ENCODE measurements at places on chromosomes 2 and 18.
A peak's percentile ranks its signal among the peaks of the same experiment; 100 is the strongest.

- DNase-seq = no peak
Measured at GRCh38 chr2:22800412-22800811, 584.6 kb upstream of the KLHL29 start.

DNA sequence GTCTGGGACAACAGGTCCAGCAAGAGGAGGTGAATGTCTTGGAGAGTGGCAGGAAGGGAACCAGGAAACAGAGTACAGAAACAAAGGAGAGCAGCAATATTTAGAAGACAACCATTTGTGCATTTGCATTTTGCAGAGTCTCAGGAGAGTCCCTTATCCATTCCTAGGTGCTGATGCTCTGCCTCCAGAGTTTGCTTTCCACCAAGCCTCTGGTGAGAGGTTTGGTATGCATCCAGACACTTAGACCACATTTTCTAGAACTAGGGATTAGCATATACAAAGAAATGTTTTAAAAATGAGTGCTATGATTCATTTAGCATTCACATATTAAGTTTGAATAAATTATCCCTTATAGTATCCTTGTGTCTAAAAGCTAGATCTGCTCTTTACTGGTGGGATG is 18.5 kb upstream of the LRATD1 start:
- DNase-seq = no peak

DNA sequence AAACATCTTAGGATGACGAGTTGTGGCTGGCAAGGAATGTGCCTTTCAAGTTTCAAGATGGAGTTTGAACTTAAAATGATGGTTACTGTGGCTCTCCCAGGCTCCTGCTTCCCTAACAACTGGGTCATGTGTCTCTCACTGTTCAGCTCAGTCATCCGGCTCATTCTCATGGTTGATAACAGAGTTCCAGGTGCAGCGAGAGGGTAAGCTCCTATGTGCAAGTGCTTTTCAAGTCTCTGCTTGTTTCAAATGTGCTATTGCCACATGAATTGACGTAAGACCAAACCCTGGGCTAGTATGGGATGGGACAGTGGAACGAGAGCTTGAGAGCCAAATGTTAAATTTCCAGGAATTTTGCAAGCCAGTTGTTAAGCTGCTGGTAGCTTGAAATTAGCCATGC is 19.5 kb upstream of the PUM2 start:
- DNase-seq = no peak

GRCh38 chr18:45050712-45051601 is 370.3 kb downstream of the SETBP1 start:
- DNase-seq = no peak

GRCh38 chr2:201730651-201731285 is 32.3 kb upstream of the MPP4 start:
- no peak for DNase-seq

DNA sequence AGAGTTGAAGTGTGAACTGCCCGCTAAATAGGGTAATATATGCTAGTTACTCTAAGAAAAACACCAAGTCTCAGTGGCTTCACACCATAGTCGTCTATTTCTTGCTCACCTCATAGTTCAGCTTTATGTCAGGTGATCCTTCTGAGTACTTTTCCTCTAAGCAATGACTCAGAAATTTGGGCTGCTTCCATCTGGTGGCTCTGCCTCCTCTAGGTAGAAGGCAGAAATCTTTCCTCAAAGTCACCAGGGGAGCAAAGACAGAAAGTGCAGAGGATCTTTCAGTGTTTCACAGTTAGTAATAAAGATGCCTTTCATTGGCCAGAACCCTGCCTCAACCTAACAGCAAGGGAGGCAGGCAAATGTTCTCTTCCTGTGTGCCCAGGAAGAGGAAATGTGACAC is 17.3 kb downstream of the CDH20 start:
- DNase-seq = no peak

DNA sequence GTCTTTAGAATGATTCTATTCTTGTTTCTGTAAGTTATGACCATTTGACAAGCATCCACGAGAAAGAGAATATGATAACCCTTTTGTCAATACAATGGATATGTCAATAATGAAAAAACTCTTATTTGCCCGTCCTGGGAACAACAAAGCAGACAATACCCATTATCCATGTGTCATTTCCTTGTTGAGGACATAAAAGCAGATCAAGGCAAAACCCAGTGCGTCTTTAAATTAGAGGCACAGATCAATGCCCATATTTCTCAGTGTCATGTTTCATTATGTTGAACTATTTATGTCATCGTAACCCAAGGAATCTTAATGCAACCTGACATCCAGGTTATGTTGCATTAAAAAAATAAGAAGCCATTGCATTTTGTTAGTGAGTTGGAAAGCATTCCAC is 365.0 kb upstream of the CELF4 start:
- DNase-seq = no peak

DNA sequence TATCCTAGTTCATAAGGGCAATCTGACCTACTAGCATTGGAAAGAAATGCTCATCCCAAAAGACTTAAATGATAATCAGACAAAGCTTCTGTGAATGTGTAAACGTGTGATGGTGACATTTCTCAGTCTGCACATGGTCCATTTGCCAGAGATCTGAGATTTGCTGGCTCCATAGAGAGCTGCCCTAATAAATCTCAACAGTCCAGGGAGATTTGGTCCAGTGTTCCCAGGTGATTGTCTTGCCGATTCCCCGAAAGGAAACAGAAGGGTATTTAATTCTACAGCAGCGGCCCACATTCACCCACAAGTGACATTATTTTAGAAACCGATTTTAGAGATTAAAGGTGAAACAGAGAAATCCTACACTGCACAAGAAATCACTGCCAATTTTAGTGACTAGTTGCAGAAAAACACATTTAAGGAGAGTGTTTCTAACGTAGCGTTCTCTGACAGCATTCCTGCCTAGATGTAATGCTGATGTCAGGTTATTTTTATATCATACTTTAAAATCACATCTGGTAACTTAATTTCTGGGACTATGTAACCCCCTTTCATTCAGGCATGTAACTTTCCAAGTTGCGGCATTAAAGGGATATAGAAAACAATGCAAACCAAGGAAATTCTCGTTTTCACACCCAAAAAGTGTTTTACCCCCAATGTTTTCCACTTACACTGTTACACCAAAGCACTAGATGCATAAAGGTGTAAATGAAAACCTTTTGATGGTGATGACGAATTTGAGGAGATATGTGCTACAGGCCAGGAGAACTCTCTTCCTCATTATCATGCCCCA is 231.9 kb upstream of the FN1 start:
- DNase-seq = no peak

DNA sequence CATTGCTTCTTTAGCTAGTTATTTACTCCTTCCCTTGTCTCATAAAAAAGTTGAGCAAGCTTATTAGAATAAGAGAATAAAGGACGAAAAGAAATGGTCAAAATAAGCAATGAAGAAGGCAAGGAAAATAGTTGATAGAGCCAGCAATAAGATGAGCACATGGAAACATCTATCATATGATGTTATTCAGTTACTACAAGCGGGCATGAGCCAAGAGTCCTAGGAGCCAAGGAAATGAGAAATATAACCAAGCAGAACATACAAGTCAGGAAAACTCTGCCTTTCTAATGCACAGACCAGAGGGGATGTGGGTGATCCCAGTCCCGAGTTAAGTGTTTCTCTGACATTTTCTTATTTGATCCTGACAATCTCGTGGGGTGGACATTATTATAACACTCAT is 33.9 kb downstream of the INO80C start:
- DNase-seq = no peak

- no peak for DNase-seq
Measured at GRCh38 chr2:129160879-129161278, 818.6 kb upstream of the RAB6C start.

GRCh38 chr2:76159042-76159648 is 448.4 kb upstream of the GCFC2 start:
- DNase-seq = no peak

DNA sequence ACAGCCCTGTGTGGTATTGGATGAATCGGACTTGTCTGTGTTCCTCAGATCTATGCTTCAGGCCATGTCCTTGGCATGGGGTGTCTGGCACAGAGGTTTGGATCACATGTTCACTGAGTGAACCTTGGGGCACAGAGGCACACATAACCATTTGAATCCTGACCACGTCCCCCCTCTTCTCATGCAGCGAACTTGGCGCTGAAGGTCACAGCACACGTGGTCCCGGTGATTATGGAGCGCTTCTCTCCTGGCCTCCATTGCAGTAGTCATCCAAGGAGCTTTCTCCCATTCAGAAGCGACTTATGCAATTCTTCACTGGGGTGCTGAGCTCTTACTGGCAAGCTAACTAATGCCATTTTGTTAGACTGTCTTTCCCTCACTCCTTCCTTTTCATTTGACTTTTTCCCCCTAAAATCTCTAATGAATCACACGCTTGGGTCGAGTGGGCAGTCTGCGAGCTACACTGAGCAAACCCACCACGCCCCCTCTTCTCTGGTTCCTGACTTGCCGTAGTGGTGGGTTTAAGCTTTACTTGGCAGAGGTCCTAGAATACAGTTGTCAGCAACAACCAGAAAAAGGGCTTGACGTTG is 59.4 kb downstream of the KCNG2 start:
- peak; percentile 74 for DNase-seq

DNA sequence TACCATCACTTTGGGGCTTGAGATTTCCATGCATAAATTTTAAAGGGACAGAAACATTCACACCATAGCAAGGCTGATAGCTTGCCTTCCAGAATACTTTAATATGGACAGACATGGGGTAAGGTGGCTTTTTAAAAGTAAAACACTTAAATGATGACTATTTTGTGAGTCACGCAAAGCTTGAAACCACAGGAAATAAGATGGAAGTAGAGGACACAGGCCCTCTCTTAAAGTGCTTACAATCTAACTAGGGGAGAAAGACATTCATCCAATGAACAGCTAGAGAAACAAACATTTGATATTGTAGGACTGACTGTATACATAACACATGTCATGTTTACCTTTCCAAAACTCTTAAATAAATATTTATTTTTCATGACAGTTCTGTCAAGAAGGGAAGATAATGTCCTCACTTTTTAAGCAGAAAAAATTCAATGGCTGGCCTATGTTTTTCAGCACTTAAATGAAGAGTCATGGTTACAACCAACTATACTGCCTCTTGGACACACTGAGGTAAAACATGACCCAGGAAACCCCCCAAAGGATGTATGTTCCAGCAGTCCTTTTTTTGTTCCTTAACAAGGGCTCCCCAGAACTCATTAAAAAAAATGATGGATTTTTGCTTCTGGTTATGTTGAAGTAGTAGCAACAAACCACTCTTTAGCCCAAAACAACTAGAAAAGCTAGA is 120.0 kb upstream of the RBMS1 start:
- peak; percentile 40 for DNase-seq

- DNase-seq = no peak
Measured at GRCh38 chr2:208047840-208048239, 22.5 kb upstream of the PLEKHM3 start.

GRCh38 chr2:99096728-99097127 is 44.8 kb upstream of the C2orf15 start:
- DNase-seq = no peak

DNA sequence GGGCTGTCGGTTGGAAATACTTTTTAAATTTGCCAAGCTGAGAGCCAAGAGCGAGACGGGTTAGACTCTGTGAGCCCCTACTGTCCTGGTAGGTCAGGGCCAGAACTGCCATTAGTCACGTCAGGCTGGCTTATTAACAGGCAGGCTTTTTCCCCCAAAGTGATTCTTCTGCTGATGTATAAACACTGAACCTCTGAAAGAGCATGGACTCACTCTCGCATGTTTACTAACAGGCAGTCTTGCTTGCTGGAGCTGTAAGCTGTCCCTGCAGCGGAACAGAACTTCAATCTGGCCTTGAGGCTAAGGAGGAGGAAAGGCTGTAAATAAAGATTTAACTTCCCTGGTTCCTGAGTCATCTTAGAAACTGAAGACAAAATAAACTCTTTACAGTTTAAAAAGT is 288.4 kb downstream of the PIEZO2 start:
- DNase-seq = no peak

GRCh38 chr2:237662671-237663093 is 35.3 kb downstream of the LRRFIP1 start:
- peak; percentile 93 for DNase-seq

GRCh38 chr2:169562519-169562918 is 11.1 kb downstream of the FASTKD1 start:
- no peak for DNase-seq

DNA sequence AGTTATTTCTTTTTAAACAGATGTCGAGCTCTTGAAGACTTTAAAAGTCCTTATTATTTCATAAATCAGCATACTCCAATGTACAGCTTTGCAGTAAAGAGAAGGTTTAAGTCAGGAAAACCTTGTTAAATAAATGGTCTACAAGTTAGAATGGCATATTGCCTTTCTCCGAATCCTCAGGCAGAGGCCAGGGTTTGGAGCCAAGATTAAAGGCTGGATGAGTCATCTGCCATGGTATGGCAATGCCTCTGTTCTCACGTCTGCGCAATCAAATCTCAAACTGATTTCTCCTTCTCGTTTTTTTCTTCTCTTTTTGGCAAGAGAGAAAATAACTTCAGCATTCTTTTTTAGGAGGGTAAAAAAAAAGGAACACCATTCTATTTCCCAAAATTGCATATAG is 5.6 kb upstream of the KCNJ3 start:
- DNase-seq = peak; percentile 15

GRCh38 chr18:13225261-13225660 is 6.7 kb downstream of the LDLRAD4 start:
- no peak for DNase-seq

DNA sequence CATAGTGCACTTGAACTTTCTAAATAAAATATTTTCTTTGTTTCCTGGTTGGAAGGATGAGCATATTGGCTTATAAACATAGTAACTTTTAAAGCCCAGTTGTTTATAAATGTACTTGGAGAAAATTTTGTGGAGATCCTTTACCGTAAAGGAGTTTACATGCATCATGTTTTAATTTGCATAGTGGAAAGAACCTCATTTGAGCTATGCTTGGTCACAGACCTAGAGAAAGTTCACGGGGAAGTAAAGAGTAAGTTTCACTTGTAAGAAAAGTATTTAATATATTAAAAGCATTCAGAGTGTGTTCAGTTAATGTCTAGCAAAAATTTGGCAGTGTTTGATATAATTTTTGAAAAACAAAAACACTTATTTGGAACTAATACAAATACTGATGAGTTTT is 45.3 kb downstream of the PIKFYVE start:
- DNase-seq = no peak

DNA sequence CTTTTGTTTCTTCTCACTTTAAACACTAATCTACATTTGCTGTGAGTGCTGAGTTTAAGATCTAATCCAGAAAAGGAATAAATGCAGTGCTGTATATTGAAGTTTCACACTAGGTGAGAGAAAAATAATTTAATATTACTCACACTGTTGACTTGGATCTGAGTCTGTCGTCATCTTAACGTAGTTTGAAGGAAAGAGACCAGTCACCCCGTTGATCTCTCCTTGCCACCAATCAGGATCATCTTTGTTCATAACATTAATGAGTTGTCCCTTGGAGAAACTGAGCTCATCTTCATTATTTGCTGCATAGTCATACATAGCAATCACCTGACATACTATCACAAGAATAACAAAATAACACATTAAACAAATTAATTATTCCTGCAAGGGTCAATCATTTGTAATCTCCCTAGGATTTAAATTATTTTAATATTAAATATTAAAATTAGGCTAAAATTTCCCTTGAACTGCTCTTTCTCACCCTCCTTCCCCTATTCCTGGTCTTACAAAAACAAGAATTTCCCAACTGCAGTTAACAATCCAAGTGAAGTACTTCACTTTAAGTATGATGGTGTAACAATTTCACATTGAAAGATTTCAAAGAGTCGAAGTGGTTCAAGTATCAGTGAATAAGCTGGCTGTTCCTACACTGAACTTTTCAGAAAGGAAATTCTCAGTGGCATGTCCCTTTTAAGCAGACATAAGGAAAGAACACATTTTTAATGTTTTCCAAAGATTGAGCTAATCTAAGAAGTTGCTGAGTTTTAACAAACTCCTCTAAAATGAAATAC is 71.3 kb downstream of the FAM228A start:
- DNase-seq = no peak
